Hepatocyte (in vitro differentiated cells): ENCODE measurements at places on chromosomes 3 and 15. TPM values are rescaled to one million over a fixed set of nuclear protein-coding genes. Genes with fewer than 3 reads are reported as not detected.

DNA sequence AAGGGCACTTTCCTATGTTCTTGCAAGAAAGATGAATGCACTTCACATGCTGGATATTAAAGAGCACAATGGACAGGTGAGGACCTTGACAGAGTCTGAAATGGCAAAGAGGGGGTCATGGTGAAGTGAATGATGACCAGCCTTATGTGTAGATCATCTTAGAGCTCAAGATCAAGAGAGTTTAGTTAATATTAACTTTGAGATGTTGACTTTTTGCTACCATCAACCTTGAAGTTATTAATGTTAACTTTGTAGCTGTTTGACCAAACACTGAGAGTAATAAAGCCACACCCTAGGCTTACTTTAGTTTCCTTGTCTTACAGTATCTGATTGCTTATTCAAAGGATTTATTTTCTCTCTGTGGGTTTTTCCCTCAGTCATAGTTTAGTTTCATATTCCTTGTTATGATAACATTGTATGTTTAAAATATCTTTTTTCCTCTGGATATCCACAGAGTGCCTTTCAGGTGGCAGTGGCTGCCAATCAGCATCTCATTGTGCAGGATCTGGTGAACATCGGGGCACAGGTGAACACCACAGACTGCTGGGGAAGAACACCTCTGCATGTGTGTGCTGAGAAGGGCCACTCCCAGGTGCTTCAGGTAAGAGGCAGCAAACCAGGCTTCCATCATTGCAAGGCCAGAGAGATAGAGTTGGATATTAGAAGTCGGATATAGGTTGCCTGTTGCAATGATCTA lies 5.4 kb downstream of the NFKBIZ start:
- H3K4me3 ChIP-seq: no peak overlapping the region
- H3K4me1 ChIP-seq: peaks cover 12% of the 10 kb centered on the region
- DNase-seq: no peak
- H3K27me3 ChIP-seq: no peaks in the 10 kb centered on the region
- peak overlapping the region; percentile 99 for H3K27ac ChIP-seq

- H3K4me1 ChIP-seq: peaks cover 25% of the 10 kb centered on the region
- H3K36me3 ChIP-seq: no peaks in the 10 kb centered on the region
- DNase-seq: peak; percentile 70
- peaks cover 10% of the 10 kb centered on the region for H3K27me3 ChIP-seq
- H3K4me3 ChIP-seq: peak within 1 kb of the TSS; percentile 41
- H3K27ac ChIP-seq: no peak within 1 kb of the TSS
Measured at GRCh38 chr15:88894819-88895767, at the start of gene HAPLN3. Gene HAPLN3, minus strand, starts transcription at chr15:88895544. Its CDS starts 8,246 bp downstream, at chr15:88887298.

- H3K4me3 ChIP-seq: no peak overlapping the region
- no peak for DNase-seq
- H3K4me1 ChIP-seq: no peaks in the 10 kb centered on the region
- H3K36me3 ChIP-seq: no peaks in the 10 kb centered on the region
- H3K27ac ChIP-seq: no peak overlapping the region
Measured at GRCh38 chr3:193010191-193010590, 92.5 kb upstream of the MB21D2 start.

- no peaks in the 10 kb centered on the region for H3K27me3 ChIP-seq
- H3K27ac ChIP-seq: no peak overlapping the region
- H3K4me3 ChIP-seq: no peak overlapping the region
- DNase-seq: peak; percentile 26
- no peaks in the 10 kb centered on the region for H3K36me3 ChIP-seq
Measured at GRCh38 chr3:31448035-31448881, 84.5 kb upstream of the STT3B start.

Gene CCR1
- 2.7 and 3.5 TPM in 2 replicates for total RNA-seq

GRCh38 chr3:16824081-16824696 lies 60.6 kb upstream of the PLCL2 start:
- H3K27me3 ChIP-seq: no peaks in the 10 kb centered on the region
- H3K4me1 ChIP-seq: no peaks in the 10 kb centered on the region
- H3K4me3 ChIP-seq: no peak overlapping the region
- H3K36me3 ChIP-seq: no peaks in the 10 kb centered on the region
- H3K27ac ChIP-seq: no peak overlapping the region
- no peak for DNase-seq

- H3K27ac ChIP-seq: no peak within 1 kb of the TSS
- no peaks in the 10 kb centered on the region for H3K36me3 ChIP-seq
- H3K27me3 ChIP-seq: no peaks in the 10 kb centered on the region
- H3K4me3 ChIP-seq: peak within 1 kb of the TSS; percentile 33
Measured at GRCh38 chr3:167380004-167380689, at the start of gene ZBBX. Gene ZBBX, minus strand, starts transcription at chr3:167380297. Its CDS starts 7,396 bp downstream, at chr3:167372901.

GRCh38 chr15:40878785-40879184 lies 4.8 kb upstream of the RHOV start:
- no peaks in the 10 kb centered on the region for H3K27me3 ChIP-seq
- no peaks in the 10 kb centered on the region for H3K36me3 ChIP-seq
- H3K4me1 ChIP-seq: no peaks in the 10 kb centered on the region
- H3K4me3 ChIP-seq: no peak overlapping the region

- peak; percentile 81 for DNase-seq
- peaks cover 11% of the 10 kb centered on the region for H3K4me1 ChIP-seq
- H3K36me3 ChIP-seq: no peaks in the 10 kb centered on the region
- peaks cover 23% of the 10 kb centered on the region for H3K27me3 ChIP-seq
Measured at GRCh38 chr3:134029734-134030378, at the start of gene SLCO2A1. Gene SLCO2A1, minus strand, starts transcription at chr3:134029925. Its CDS starts 123 bp downstream, at chr3:134029802.

DNA sequence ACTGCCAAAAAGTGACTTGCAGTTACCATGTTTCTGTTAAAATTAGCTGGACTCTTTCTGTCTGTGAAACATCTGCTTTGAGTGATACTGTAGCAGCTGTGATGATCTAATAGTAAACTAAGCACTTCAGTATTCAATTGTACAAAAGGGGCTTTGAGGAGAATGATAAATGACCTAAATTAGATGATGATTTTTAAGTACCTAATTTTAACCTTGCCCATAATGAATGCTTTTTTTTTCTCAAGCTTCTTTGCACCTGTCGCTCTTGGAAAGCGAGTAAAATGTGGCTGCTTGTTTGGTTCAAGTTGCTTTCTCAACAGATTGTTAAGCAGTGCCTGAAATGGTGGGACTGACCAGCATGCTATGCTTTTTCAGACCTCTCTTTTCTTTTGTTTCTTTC lies 752.3 kb downstream of the EPHA3 start:
- no peak overlapping the region for H3K27ac ChIP-seq
- H3K4me3 ChIP-seq: no peak overlapping the region
- no peaks in the 10 kb centered on the region for H3K4me1 ChIP-seq
- no peaks in the 10 kb centered on the region for H3K36me3 ChIP-seq

DNA sequence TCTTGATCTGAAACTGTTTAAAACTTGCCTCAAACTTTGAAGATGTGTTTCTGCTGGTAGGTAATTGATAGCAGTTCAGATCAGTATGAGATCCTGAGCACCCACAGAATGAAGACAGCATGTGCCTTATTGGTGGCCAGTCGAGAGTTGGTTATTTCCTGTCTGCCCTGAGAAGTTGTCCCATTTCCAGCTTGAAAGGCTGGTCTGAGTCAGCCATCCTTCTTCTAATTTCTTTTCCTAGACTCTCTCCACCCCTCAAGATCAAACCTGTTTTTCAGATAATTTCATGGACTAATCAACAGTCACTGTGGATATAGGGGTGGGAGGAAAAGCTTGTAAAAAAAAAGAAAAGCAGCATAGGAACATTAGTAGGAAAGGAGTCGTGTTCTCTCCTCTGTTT lies 464.4 kb downstream of the FOXP1 start:
- peaks cover 28% of the 10 kb centered on the region for H3K4me1 ChIP-seq
- DNase-seq: no peak
- no peak overlapping the region for H3K4me3 ChIP-seq
- peak overlapping the region; percentile 82 for H3K27ac ChIP-seq

DNA sequence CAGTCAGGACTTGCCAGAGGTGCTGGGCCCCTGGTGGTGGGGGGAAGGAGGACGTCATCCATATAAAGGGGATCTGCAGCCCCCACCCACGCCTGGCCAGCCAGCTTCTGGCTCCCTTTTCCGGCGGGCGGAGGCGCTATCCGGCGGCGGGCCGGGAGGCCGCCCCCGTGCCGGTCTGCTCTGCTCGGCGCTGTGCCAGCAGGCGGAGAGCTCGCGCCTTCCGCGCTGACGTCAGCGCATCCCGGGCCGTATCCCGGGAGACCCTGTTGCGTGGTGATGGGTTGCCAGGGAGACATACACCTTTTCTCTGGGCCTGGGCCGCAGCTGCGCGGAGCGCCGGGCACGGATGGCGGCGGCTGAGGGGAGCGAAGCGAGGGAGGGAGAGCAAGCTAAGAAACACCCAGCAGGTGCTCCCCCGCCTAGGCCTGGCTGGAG lies 1.1 kb downstream of the FAM131A start:
- peak overlapping the region; percentile 100 for H3K27ac ChIP-seq
- no peak overlapping the region for H3K4me3 ChIP-seq
- no peaks in the 10 kb centered on the region for H3K27me3 ChIP-seq
- H3K36me3 ChIP-seq: no peaks in the 10 kb centered on the region
- peaks cover 16% of the 10 kb centered on the region for H3K4me1 ChIP-seq
- peak; percentile 85 for DNase-seq

DNA sequence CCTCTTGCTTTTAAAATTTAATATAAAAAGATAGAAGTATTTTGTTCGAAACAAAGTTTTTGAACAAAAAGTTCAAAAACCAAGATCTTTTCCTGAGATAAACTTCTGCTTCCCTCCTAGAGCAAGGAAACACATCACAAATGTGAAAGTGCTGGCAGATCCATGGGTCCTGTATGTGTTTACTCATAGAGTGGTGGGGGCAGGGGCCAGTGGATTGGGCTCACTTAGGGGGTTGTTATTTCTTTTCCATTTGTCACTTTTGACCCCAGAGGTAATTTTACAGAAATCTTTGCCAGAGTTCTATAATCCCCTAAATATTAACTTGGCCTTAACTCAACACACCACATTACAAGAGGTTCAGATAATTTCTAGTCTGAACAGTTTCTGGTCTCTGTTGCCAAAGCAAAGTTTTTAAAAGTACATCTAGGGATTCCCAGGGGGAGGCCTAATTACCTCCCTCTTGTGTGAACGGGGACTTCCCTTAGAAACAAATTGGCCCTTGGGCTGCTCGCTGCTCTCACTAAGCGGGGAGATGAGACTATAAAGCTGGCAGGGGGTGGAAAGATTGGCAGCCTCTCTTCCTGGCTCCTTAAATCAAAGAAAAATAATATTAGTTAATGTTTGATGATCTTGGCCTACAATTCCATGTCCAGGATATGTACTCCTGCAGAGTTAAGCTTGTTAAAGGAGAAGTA lies 66.8 kb upstream of the PTX3 start:
- DNase-seq: no peak
- no peaks in the 10 kb centered on the region for H3K4me1 ChIP-seq
- no peaks in the 10 kb centered on the region for H3K27me3 ChIP-seq
- no peak overlapping the region for H3K4me3 ChIP-seq
- H3K36me3 ChIP-seq: no peaks in the 10 kb centered on the region

DNA sequence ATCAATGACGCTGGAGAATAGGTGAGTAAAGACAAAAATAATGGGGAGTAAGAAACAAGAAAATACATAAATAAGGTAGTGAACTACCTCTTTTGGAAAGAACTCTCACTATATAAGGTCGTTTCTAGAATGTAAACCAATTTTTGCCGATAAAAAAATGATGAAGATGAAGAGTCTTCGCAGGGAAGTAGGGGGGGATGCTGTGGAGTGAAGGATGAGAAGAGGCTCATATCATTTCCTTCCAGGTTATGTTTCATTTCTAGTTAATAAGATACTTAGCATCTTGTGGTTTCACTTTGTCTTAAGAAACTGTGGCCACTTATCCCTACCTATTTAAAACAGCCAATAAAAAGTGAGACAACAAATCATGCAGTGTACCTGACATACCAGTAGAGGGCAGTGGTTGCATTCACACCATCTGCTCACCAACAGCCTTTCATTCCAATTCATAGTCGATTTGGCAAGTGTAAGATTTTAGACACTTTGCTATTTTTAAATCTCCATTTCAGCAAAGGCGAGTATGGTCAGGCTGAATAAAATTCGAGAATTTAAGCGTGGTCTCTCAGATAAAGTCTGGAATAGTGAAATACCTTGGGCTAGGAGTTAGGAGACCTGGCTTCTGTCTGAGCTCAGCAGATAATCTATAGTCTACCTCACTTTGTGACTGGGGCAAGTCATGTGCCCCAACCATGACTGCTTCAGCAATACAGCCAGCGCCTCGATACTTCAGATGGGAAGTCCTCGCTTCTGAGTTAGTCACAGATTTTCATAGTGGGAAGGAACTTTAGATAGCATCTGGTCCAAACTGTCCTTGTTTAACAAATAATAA lies 28.9 kb upstream of the ICE2 start:
- no peaks in the 10 kb centered on the region for H3K36me3 ChIP-seq
- peak; percentile 61 for DNase-seq
- no peaks in the 10 kb centered on the region for H3K27me3 ChIP-seq
- H3K4me3 ChIP-seq: no peak overlapping the region

DNA sequence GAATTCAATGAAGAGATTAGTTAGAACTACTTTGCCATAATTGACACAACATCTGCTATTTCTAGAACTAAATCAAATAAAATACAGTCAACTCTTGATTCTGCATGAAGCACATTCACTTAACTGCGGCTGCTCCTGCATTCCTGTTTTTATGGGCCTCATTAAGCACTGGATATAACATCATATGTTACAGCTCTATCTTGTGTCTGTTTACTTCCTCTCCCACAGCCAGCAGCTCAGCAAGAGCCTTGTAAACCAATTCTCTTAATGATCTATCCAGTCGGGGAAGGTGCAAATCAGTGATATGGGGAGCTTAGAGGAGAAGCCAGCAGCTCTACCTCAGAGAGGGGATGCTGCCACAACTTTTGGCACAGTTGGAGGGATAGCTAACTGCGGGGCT lies 329.2 kb downstream of the ARRDC4 start:
- no peak overlapping the region for H3K27ac ChIP-seq
- no peak overlapping the region for H3K4me3 ChIP-seq
- H3K36me3 ChIP-seq: no peaks in the 10 kb centered on the region
- DNase-seq: peak; percentile 25
- peaks cover 5% of the 10 kb centered on the region for H3K4me1 ChIP-seq
- H3K27me3 ChIP-seq: peaks cover 40% of the 10 kb centered on the region

Gene BMF
- 33.9 and 41.8 TPM in 2 replicates for total RNA-seq
